ENCODE measurements at places on chromosomes 12 and 14.

DNA sequence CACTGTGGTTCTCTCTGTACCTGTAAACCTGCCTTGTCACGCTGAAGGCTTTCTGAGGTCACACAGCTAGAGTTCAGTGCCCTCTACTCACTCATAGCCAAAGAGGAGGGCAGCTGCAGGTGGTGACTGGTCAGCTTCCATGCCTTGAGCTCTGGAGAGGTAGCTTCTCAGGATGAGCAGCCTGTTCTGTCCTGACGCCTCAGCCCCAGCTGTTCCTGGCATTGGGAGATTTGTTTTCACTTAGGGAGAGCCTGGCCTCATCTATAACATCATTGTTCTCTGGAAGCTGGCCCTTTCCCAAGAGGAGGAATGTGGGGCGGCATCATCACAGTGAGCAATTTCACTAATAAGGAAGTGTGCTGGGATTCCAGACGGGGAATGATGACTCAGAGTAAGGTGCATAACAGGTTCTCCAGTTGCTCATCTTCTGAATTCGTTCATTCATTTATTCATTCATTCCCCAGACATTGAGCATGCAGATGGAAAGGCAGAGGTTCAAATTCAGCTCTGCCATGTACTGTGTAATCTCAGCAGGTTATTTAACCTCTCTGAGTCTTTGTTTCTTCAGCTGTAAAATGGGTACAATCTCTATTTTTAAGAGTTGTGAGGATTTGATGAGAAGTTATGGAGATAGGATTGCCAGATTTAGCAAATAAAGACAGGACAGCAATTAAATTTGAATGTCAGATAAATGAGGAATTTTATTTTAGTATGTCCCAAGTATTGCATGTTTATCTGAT lies 255.8 kb upstream of the CRY1 start:
- DNase-seq = peak; percentile 64

- no peak for DNase-seq
Observed at GRCh38 chr14:68683326-68683725, 109.5 kb downstream of the ZFP36L1 start.

- peak; percentile 81 for DNase-seq
Observed at GRCh38 chr12:26239122-26239851, 43.9 kb downstream of the SSPN start.

- DNase-seq = no peak
Observed at GRCh38 chr14:48536318-48536717, 860.9 kb upstream of the MDGA2 start.

GRCh38 chr12:130429656-130430505 lies 92.2 kb downstream of the PIWIL1 start:
- DNase-seq = no peak

DNA sequence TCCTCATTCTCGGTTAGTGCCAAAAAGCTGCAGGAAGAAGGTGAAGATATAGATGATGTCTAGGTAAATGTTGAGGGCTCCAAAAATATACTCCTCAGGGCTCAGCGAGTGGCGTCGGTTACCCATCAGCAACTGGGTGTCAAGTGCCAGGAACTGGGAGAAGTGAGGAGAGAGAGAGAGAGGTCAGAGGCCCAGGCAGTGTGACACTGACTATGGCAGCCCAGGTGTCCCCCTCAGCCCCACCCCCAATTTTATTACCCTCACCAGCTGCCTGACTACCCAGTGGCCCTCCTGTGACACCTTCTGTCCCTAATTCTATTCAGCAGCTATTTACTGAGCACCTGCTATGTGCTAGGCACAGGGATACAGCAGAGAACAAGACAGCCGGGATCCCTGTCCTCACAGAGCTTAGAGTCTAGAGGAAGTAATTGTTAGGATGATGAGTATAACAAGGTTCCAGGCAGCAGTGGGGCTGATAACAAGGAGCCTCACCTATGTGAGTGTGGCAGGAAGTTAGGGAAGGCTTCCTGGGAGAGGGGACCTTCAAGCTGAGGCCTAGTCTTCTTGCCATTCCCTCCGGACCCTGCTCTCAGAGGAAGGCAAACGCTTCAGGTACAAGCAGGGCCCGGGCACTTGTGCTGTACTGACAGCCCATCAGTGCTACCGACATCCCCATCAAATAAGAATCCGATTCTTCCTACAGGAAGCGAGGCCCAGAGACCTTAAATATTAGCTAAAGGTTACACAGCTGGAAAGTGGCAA lies 27.8 kb upstream of the BCDIN3D start:
- DNase-seq = no peak

DNA sequence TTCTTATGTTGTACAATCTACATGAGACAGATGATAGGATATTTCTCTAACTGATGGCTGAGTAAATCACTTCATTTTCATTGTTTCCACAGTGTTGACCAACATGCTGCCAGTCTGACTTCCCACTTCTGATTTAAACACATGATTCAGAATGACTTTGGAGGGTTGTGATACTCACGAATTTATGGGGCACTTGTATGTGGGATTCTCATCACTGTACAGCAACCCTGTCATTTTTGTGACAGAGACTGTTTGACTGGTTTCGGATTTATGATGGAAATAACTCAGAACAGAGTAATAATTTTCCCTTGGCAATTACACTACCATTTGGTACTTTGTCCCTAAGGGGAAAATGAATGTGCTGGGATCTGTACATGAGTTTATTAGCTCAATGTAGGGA lies 333.8 kb downstream of the TRHDE start:
- DNase-seq = no peak

DNA sequence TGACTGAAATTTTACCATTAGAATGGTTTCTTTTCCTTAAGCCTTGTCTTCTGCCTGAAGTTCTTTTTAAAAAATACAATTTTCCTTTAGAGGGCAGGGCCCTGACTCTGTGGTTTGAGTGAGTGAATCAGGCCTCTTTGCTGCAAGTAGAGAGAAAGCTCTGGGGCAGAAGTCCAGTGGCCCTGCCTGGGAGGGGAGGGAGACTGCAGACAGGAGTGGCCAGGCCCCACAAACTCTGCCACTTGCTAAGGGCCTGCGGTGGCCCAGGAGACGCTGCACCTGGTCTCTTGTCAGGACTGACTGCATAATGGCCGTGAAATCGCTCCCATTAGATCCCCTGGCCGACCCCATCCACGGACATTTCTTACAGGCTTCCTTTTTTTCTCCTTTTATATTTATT lies 25.5 kb downstream of the TSPAN11 start:
- DNase-seq = no peak

- DNase-seq = peak; percentile 30
Observed at GRCh38 chr12:75635606-75636444, 124.4 kb upstream of the KRR1 start.

- no peak for DNase-seq
Observed at GRCh38 chr12:68580911-68581310, 29.8 kb upstream of the RAP1B start.

GRCh38 chr14:105576525-105577088 lies 50.2 kb downstream of the TMEM121 start:
- DNase-seq = no peak

DNA sequence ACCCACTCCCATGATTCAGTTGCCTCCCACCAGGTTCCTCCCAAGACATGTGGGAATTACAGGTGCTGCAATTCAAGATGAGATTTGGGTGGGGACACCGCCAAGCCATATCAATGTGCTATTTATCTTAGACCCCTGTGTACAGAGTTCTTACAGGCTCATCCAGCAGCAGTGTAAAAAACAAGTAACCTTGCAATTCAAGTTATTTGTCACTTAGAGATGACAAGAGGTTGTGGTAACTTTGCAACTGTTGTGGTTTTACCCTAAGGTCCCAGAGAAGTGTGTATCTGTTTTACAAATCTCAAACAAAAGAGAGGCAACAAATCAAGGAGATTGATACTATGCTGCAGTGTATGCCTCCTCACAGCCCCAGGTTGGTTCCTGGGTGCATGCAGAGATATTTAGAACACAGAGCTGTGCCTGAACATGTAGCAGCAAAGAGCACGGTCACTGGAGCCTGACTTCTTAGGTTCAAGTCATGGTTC lies 11.5 kb upstream of the HELB start:
- no peak for DNase-seq

DNA sequence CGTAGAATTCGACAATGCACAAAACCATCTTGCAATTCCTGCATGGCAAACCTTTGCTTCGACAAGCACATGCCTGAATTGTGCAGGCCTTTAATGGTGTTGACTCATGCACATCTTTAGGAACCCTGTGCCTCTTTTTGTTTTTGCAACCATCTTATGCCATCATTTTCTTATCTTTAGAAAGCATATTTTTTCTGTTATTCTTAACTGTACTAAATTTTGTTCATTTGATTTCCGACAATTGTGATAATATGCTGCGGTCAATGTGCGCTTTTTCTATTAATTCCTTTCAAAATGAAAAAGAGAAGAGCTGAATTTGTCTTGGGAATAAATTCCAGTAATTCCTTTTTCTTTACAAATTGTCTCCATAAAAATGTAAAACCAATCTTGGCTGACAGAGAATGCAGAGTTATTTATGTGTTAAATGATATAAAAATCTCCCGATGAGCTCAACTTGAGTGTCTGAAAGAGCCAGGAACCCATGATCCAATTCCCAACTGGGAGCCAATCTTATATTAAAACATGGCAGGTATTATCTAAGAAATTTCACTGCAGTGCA lies 20.1 kb upstream of the CDK17 start:
- no peak for DNase-seq

GRCh38 chr12:113230315-113231234 lies 9.3 kb downstream of the TPCN1 start:
- DNase-seq = no peak

DNA sequence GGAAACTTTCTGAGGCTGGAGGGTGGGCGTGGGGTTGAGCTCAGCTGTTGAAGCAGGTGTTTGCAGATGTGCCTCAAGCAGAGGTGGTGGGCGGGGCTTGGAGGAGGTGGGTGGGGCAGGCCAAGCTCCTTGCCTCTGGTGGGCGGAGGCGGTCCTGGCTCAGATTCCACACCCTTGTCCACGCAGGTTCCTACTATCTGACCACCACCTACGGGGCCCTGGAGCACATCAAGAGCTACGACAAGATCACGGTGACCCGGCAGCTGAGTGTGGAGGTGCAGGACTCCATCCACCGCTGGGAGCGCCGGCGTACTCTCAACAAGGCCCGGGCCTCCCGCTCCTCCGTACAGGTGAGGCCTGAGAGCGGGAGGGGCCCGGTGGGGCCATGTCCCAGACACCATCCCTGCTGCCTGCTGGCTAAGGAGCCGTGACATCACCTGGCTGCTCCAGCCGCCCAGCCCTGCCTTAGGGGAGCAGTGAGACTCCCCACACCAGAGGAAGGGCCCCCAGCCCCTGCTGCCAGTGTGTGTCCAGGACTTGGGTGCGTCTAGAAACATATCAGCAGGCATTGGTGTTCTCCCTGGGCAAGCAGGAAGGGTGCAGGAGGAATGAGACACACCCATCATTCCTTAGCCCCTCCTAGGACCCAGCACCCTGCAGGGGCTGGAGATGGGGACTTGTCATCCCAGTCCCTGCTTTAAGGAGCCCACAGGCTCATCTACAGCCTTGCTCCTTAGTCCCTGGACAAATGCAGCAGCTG lies 63.4 kb downstream of the LGMN start:
- no peak for DNase-seq

Measured in fibroblast of skin of left biceps (primary cell).